Melanocyte of skin (primary cell): ENCODE measurements at places on chromosomes 2 and 18. TPM values are rescaled to one million over a fixed set of nuclear protein-coding genes. Genes with fewer than 3 reads are reported as not detected.

ACADL gene
- total RNA-seq, result not detected in 2 replicates

ADAM23 gene
- total RNA-seq, result 5.5 and 18.5 TPM in 2 replicates

CRYBA2 gene
- 0.34 and 0.36 TPM in 2 replicates for total RNA-seq

NPAS2 gene
- total RNA-seq, result 11.7 and 27.8 TPM in 2 replicates

DAPL1 gene
- 1.3 and 5.9 TPM in 2 replicates for total RNA-seq

INHBB gene
- 0.15 TPM in 1 of 2 replicates, not detected in the other for total RNA-seq

ASB18 gene
- total RNA-seq, result not detected in 2 replicates

CCDC178 gene
- total RNA-seq, result not detected in 2 replicates

PAIP2B gene
- total RNA-seq, result 0.34 and 0.73 TPM in 2 replicates

STON1 gene
- 0.33 and 1.4 TPM in 2 replicates for total RNA-seq

DES gene
- under 0.01 TPM in 1 of 2 replicates, not detected in the other for total RNA-seq

SPC25 gene
- 4.0 and 6.9 TPM in 2 replicates for total RNA-seq

AMER3 gene
- total RNA-seq, result not detected in 2 replicates

SPR gene
- total RNA-seq, result 29.6 and 49.1 TPM in 2 replicates

TEKT4 gene
- not detected in 2 replicates for total RNA-seq

CIDEA gene
- total RNA-seq, result 0.62 TPM in 1 of 2 replicates, not detected in the other

AP1S3 gene
- total RNA-seq, result 23.8 and 26.3 TPM in 2 replicates

YWHAQ gene
- total RNA-seq, result 184 and 228 TPM in 2 replicates

DUSP19 gene
- 3.8 and 4.7 TPM in 2 replicates for total RNA-seq

DNER gene
- 0.36 and 20.3 TPM in 2 replicates for total RNA-seq

C2orf15 gene
- total RNA-seq, result 0.34 and 0.36 TPM in 2 replicates

PARD6G gene
- 9.7 and 19.6 TPM in 2 replicates for total RNA-seq

LRP2 gene
- under 0.01 and 0.15 TPM in 2 replicates for total RNA-seq

CHRND gene
- not detected in 2 replicates for total RNA-seq

PLGLB1 gene
- 0.33 and 1.5 TPM in 2 replicates for total RNA-seq

C2orf80 gene
- not detected in 2 replicates for total RNA-seq

SLC8A1 gene
- 8.0 and 12.6 TPM in 2 replicates for total RNA-seq

GKN2 gene
- total RNA-seq, result not detected in 2 replicates

FBLN7 gene
- 0.69 and 1.1 TPM in 2 replicates for total RNA-seq

RUFY4 gene
- not detected in 2 replicates for total RNA-seq

KCNK3 gene
- total RNA-seq, result under 0.01 and 0.36 TPM in 2 replicates

IL1B gene
- not detected in 2 replicates for total RNA-seq

ACOXL gene
- total RNA-seq, result not detected in 2 replicates

RAX gene
- not detected in 2 replicates for total RNA-seq

CYRIA gene
- total RNA-seq, result under 0.01 TPM in 1 of 2 replicates, not detected in the other

ALPI gene
- not detected in 2 replicates for total RNA-seq

TMEM150A gene
- 8.0 and 8.8 TPM in 2 replicates for total RNA-seq

SCN3A gene
- total RNA-seq, result under 0.01 and 0.33 TPM in 2 replicates

PTPRN gene
- total RNA-seq, result 0.33 and 1.9 TPM in 2 replicates

MTIF2 gene
- total RNA-seq, result 42.3 and 46.9 TPM in 2 replicates

SERPINB13 gene
- total RNA-seq, result not detected in 2 replicates

C2orf81 gene
- 1.00 and 1.4 TPM in 2 replicates for total RNA-seq

RAPH1 gene
- total RNA-seq, result 12.0 and 21.8 TPM in 2 replicates

DSG4 gene
- not detected in 2 replicates for total RNA-seq

ADD2 gene
- total RNA-seq, result 0.36 and 1.4 TPM in 2 replicates

C2orf66 gene
- under 0.01 TPM in 2 replicates for total RNA-seq
